ENCODE measurements at places on chromosomes 2 and 18.

DNA sequence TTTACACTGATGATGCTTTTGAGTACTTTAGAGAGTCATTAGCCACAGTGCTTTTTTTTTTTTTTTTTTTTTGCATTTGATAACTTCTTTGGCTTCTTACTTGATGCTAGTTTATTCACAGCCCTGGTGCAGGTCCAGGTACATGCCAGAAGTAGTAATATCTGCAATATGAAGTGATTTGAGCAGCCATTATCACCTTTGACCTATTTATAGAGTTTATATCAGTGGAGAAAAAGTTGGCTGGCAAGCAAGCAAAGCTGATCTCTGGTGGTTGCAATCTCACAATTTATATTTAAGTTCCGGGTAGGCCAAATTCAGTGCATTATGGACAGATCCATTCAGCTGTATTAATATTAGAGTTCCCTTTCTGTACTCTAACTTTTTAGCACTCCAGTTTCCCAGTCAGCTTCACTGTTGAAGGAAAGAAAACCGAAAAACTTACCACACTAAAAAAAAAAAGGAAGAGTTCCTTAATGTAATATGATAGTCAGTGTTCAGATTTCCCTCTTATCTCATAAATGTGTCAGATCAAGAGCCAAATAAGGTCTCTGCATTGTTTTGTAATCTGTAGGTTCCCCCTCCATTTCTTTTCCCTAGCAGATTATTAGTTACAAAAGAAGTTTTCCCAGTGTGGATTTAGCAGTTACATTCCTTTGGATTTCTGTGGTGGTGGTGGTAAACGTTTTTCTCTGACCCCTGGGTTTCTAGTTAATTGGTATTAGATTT is 78.6 kb downstream of the HAUS1 start:
- DNase-seq: no peak

DNA sequence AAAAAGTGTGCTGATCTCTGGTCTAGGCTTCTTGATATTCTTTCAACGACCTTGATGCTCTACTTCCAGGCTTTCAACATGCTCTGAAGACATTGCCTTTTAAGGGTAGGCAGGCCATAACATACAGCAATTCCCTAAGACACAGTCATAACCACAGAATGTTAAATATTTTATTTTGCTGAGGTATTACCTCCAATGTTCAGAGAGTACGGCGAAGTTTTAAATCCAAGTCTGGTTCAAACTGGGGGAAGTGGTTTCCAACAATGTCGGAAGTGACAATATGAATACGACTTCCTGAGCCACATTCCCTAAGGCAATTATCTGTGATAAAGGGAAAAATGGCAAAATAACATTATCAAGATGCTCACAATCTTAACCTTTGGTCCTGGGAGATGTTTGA is 1077.9 kb upstream of the PIK3C3 start:
- no peak for DNase-seq

- peak; percentile 38 for DNase-seq
These were observed 5.0 kb downstream of the RBKS start for GRCh38 chr2:27885234-27885633.

GRCh38 chr2:4354678-4355077 is 651.3 kb downstream of the DCDC2C start:
- no peak for DNase-seq

DNA sequence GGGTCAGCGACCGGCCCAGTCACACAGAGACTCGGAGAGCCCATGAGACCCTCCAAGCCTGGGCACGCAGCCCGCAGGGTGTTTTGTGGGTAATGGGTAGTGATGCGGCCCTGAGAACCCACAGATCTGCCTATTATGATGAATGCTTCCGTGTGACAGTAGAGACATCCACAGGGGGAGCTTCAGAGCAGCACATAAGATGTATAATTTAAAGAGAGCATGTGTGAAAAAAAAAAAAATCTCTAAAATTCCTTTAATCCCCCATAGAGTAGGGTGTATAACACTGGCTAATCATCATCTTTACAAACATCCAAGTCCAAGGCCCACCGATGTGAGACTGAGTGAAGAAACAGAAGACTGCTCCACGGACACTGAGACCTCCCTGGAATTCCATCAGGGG is 34.6 kb downstream of the BIN1 start:
- DNase-seq: no peak

- no peak for DNase-seq
These were observed 96.0 kb downstream of the TFCP2L1 start for GRCh38 chr2:121189011-121189410.

All from dermis microvascular lymphatic vessel endothelial cell (primary cell).